ENCODE measurements at places on chromosomes 3 and 15.

GRCh38 chr3:88000853-88001252 is 58.0 kb downstream of the CGGBP1 start:
- DNase-seq, result no peak

GRCh38 chr3:89159605-89160004 is 52.2 kb downstream of the EPHA3 start:
- DNase-seq, result no peak

GRCh38 chr3:184143327-184143726 is 8.2 kb downstream of the EIF2B5 start:
- no peak for DNase-seq

DNA sequence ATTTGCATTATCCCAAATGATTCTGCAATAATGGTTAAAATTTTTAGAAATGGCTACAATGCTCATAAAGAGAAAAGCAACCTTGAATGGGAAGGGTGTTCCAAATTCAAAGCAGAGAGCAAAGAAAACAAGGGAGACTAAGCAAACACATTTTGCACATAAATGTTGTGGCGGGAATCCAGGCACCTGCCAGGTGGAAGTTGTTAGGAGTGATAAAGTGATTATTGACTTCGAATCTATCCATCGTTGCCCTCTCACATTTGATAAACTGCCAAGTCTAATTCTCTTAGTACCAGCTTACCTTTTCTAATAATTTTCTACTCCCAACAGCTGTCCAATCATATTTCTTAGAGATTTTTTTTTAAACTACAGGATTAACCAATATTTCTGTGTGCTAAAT is 244.5 kb downstream of the CACNA2D3 start:
- DNase-seq, result no peak

DNA sequence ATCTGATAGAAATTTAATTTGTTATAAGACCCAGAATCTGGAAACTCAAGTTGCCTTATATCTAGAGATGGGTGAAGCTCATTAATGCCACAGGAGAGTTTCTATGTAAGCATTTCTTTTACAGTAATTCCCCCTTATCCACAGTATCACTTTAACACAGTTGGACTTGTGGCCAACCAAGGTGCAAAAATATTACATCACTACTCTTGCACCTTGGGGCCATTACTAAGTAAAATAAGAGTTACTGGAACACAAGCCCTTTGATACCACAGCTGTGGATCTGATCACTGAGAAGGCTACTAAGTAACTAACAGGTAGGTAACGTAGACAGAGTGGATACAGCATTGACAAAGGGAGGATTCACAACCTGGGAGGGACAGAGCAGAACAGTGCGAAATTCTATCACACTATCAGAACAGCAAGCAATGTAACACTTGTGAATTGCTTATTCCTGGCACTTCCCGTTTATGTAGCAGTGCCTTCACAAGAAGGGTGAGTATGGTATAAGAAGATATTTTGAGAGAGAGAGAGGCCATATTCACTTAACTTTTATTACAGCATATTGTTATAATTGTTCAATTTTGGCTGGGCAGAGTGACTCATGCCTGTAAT is 33.9 kb upstream of the TOPBP1 start:
- no peak for DNase-seq

DNA sequence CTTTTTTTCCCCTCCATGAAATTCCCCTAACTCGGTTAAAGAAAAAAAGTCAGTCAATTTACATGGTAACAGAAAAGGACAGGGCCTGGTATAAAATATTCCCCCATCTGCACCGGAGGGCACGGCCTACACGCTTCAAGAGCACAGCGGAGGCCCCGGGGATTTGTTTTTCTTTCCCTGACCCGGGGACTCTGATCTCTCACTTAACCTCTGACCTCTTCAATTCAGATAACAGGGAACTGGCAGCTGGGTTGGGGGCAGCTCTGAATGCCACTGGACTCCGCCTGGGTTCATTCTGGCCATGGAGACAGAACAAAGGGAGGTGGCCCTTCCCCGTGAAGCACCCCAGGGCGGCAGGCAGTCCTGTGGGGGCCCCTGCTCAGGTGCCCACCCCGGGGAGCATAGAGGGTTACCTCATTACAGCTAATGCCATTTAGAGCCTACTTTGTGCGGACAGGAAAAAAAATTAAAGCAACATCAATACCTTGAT is 257.5 kb downstream of the SHQ1 start:
- no peak for DNase-seq

DNA sequence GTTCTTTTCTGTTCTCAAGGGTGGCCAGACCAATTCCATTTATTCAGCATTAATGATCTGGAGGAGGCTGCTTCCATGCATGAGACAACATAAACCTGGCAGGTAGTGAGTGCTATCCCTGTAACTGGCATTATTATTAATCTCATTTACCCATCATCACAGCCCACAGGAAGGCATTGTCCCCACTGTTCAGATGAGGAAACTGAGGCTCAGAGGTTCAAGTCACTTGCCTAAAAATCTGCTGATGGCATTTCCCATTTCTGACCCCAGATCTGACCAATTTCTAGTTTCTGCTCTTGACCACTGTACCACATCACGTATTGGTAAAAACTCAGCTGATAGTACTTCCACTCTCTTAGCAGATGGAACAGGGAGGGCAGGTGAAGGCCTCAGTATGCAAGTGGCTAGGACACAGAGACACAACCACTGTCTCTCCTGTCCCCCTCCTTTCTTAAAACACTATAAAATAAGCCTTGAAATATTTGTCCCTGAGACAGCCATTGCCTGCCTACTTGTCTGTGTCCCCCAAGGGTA is 36.1 kb downstream of the TRANK1 start:
- no peak for DNase-seq
